ENCODE measurements at places on chromosomes 1 and 21. TPM values are rescaled to one million over a fixed set of nuclear protein-coding genes. Genes with fewer than 3 reads are reported as not detected.

- DNase-seq = no peak
- H3K4me3 ChIP-seq = peak overlapping the region; percentile 67
- H3K27ac ChIP-seq = peak overlapping the region; percentile 98
- H3K36me3 ChIP-seq = peaks cover 52% of the 10 kb centered on the region
Measured at GRCh38 chr1:89719502-89720306, 86.8 kb downstream of the LRRC8C start.

DNA sequence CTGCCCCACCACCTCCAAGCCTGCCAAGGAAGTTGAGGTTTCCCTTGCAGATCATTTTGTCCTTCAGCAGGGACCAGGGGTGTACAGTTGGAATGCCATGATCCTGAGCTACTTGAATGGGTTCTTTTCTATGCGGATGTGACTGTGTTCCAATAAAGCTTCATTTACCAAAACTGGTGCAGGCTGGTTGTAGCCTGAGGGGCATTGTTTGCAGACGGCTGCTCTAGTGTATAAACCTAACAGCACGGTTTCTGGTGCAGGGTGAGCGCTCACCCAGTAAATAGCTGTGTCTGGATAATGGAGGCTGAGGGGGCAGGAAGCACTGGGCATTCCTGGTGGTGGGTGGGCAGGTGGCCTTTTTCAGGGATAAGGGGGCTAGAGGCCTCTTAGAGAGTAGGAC, 72.7 kb upstream of the ACTL8 start:
- no peak for DNase-seq
- H3K4me1 ChIP-seq = no peaks in the 10 kb centered on the region
- H3K4me3 ChIP-seq = no peak overlapping the region
- H3K27me3 ChIP-seq = no peaks in the 10 kb centered on the region
- no peak overlapping the region for H3K27ac ChIP-seq

- no peak for DNase-seq
- no peak overlapping the region for H3K4me3 ChIP-seq
- peaks cover 5% of the 10 kb centered on the region for H3K27me3 ChIP-seq
- no peaks in the 10 kb centered on the region for H3K36me3 ChIP-seq
- H3K27ac ChIP-seq = no peak overlapping the region
- H3K4me1 ChIP-seq = no peaks in the 10 kb centered on the region
Measured at GRCh38 chr1:219587801-219588561, 24.9 kb downstream of the ZC3H11B start.

- H3K4me1 ChIP-seq = no peaks in the 10 kb centered on the region
- no peak overlapping the region for H3K27ac ChIP-seq
- H3K4me3 ChIP-seq = no peak overlapping the region
- DNase-seq = no peak
- H3K27me3 ChIP-seq = peaks cover 22% of the 10 kb centered on the region
Measured at GRCh38 chr1:163063610-163064009, 5.6 kb upstream of the RGS4 start.

ITLN2 gene
- not detected for total RNA-seq

PLA2G2C gene
- not detected for total RNA-seq

DNA sequence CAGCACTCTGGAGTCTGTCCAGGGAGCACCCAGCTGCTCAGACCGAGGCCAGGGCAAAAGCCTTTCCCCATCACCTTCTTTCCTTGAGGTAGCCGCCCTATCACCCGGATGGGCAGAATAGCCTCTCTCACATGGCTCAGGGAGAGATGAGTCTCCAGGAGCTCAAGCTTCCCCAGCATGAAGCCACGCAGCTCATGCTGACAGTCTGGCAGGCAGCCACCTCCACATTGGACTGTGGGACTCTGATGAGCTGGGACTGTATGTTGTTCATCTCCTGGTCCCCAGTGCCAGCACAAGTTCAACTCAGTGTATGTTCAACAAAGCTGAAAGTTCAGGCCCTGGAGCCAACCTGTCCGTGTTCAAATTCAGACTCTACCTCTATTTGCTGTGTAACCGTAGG, 75.2 kb upstream of the ZC3H12A start:
- H3K27ac ChIP-seq = no peak overlapping the region
- H3K4me1 ChIP-seq = no peaks in the 10 kb centered on the region
- no peak overlapping the region for H3K4me3 ChIP-seq
- peaks cover 23% of the 10 kb centered on the region for H3K27me3 ChIP-seq

GRCh38 chr1:27141266-27142003, 13.5 kb downstream of the SLC9A1 start:
- H3K4me1 ChIP-seq = peaks cover 52% of the 10 kb centered on the region
- H3K4me3 ChIP-seq = no peak overlapping the region
- no peak for DNase-seq
- H3K27ac ChIP-seq = no peak overlapping the region
- no peaks in the 10 kb centered on the region for H3K27me3 ChIP-seq

GRCh38 chr1:74811436-74812179, 78.7 kb downstream of the TYW3 start:
- H3K27me3 ChIP-seq = peaks cover 8% of the 10 kb centered on the region
- H3K27ac ChIP-seq = no peak overlapping the region
- H3K4me1 ChIP-seq = no peaks in the 10 kb centered on the region
- H3K36me3 ChIP-seq = no peaks in the 10 kb centered on the region
- no peak overlapping the region for H3K4me3 ChIP-seq

DNA sequence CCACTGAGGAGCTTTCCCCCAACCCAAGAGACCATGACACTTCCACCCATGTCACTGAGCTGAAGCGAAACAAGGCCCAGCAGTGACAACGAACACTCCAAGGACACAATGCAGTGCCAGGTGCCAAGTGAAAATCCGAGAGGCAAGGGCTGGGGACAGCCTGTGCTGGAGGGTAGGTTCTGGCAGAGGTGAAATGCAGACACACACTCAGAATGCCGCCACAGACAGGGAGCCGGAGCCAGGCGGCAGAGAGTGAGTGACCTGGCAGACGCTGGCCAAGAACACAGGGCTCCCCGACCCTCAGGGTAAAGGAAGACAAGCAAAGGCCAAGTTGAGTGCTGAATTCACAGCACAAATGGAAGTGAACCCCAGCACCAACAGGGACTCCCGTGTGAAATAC, 78.9 kb downstream of the CD46 start:
- DNase-seq = no peak
- peaks cover 23% of the 10 kb centered on the region for H3K36me3 ChIP-seq
- H3K4me1 ChIP-seq = peaks cover 84% of the 10 kb centered on the region
- no peak overlapping the region for H3K4me3 ChIP-seq

DNA sequence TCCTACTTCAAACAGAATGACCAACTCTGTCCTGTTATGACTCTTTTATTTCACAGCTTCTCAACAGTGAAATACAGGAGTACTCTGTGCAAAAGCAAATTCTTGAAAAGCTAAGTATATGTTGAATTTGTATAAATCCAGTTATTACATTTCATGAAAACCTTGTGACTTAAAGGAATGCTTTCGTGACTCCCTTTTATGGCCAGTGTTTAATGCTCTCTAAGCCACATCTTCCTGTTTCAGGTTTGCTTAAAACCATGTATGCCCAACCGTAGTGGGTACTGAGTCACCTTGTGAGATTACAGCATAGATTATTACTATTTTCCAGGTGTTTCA, 40.2 kb upstream of the KIF1B start:
- H3K36me3 ChIP-seq = peaks cover 58% of the 10 kb centered on the region
- H3K27ac ChIP-seq = peak overlapping the region; percentile 98
- no peaks in the 10 kb centered on the region for H3K27me3 ChIP-seq
- peak overlapping the region; percentile 76 for H3K4me3 ChIP-seq

DNA sequence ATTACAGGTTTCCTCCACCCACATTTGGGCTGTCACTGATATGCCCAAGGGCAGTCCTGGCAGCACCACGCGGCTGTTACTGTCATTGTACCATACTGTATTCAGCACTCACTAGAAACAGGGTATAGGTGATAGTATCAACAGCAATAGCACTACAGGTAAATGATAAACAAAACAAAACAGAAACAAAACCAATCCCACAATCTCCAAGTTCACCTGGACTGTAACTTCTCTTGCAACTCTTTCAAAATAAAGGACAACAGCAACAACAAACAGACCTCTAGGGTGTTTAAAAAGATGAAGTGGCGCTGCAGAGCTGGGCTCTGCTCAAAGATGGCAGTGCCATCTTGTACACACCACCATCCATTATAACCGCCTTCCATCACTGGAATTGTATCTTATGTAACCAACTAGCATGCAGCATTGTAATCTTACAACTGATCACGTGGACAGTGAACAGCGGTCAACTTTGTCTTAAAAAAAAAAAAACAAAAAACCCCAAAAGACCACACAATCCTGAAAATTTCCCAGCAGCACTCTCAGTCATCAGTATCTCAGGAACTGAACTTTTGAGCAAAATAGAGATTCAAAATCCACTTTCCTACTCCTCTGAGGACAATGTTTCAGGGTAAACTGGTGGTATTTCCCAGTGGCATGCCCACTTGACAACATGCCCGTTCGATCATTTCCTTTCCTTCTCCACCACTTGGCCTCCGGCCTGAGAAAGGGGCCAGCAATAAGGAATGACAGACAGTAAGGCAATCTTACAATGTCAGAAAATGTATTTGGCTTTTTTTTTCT, 3.8 kb downstream of the IRF2BP2 start:
- H3K27me3 ChIP-seq = no peaks in the 10 kb centered on the region
- peak overlapping the region; percentile 95 for H3K4me3 ChIP-seq
- peaks cover 41% of the 10 kb centered on the region for H3K4me1 ChIP-seq

RIMKLA gene
- total RNA-seq = 8.1 TPM

DNA sequence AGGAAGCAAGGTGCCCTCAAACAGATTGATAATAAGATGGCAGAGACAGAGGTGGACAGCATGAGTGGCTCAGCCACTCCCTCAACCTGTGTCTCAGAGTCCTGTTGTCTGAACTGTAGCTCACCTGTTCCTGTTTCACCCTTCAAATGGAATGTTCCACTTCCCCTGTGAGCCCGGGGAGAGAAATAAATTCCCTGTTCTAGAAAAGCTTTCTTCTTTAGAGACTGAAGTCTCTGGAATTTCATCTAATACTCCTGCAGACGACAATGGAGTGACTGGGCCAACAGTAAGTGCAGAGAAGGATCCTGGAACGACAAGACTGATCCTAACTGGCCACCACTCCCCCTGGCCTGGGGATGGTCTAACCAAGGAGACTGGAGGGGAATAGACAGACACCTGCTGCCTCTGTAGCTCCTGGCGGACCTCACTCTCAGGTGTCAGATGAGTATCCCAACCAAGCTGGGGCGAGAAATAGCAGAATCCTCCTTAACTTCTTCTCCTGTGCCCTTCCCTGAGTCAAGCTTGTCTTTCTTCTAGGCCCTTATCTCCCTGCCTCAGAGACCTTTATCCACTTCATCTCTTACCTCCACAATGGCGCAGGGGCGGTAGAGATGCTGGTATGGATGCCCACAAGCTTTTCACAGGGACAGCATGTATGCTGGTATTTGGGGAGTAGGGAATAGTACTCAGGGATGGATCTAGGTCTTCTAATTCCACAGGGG, 45.4 kb downstream of the PLEKHA6 start:
- no peak for DNase-seq
- no peak overlapping the region for H3K4me3 ChIP-seq
- peaks cover 2% of the 10 kb centered on the region for H3K4me1 ChIP-seq
- no peak overlapping the region for H3K27ac ChIP-seq
- H3K27me3 ChIP-seq = no peaks in the 10 kb centered on the region
- H3K36me3 ChIP-seq = no peaks in the 10 kb centered on the region

DNA sequence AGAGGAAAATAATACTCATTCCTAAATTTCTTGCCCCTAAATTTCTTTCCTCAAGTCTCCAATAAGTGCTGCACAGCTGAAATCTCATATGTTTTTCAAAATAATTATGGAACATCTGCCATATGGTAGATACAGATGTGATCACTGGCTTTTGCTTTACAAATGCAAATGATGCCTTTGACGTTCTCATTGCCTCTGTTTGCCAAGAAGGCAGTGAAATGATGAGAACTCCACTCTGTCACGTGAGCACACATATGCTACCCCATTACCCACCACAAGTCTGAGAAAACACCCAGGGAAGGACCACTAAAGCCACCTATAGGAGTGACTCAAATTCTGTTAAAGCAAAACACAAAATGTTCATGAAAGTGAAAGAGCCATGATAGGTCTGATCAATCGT, 43.9 kb downstream of the DSCAM start:
- no peak for DNase-seq
- no peak overlapping the region for H3K4me3 ChIP-seq
- no peaks in the 10 kb centered on the region for H3K4me1 ChIP-seq
- no peaks in the 10 kb centered on the region for H3K27me3 ChIP-seq

- DNase-seq = no peak
- H3K4me1 ChIP-seq = peaks cover 4% of the 10 kb centered on the region
- H3K27me3 ChIP-seq = peaks cover 17% of the 10 kb centered on the region
- no peak overlapping the region for H3K4me3 ChIP-seq
- H3K36me3 ChIP-seq = peaks cover 4% of the 10 kb centered on the region
Measured at GRCh38 chr1:199629624-199630023, 397.9 kb upstream of the NR5A2 start.

TTLL7 gene
- 0.36 TPM for total RNA-seq

DNA sequence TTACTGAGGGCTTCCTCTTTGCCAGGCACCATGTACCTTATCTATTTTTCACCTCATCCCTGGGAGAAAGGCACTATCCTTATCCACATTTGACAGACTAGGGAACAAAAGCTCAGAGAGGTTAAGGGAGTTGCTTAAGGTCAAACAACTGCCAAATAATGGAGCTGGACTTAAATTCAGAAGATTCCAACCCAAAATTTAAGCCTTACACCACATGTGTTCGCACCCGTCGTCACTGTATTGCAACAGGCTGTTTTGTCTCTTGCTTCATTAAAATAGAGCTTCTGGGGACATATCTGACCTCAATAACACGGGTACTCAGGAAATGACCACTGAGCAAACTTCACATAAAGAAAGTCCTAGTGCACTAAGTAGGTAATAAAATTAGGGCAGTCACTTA, 62.0 kb downstream of the TRABD2B start:
- no peak overlapping the region for H3K27ac ChIP-seq
- H3K4me3 ChIP-seq = no peak overlapping the region
- peaks cover 4% of the 10 kb centered on the region for H3K27me3 ChIP-seq
- no peak for DNase-seq
- H3K4me1 ChIP-seq = no peaks in the 10 kb centered on the region

OR2G2 gene
- total RNA-seq = not detected

ETV3 gene
- 23.5 TPM for total RNA-seq

DNA sequence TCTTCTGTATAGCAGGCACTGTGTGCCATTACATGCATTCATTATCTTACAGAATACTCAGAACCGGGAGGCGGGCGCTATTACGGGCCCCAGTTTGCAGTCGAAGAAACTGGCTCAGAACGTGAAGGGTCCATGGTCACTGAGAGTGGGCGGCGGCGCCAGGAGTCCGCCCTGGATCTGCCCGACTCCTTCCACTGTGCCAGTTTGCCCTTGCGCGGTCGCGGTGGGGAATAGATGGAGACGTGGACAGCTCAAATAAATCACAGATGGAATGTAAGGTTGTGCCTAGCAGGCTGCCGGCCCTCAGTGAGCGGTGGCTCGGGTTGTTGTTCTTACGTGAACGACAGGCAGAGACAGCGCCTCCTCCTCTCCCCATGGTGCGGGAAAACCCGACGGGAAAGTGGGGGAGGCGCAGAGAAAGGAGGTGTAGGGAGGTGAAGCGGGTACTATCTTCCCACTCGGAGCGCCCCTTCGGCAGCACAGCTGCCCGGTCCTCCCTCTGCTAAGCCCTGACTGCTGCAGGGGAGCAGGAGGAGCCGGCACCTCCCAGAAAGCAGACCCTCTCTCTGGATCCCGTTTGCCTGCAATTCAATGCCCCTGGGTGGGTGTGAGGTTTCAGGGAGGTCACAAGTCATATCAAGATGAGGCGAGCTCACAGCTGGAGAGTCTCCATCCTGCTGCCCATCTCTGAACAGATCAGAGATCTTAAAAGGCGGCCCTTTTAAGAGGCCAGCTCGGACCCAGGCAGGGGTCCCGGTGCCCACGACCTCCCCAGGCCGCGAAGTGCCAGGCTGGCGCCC, 1.1 kb downstream of the COL9A2 start:
- no peaks in the 10 kb centered on the region for H3K36me3 ChIP-seq
- DNase-seq = peak; percentile 36
- H3K4me3 ChIP-seq = peak overlapping the region; percentile 75

- no peaks in the 10 kb centered on the region for H3K36me3 ChIP-seq
- peaks cover 12% of the 10 kb centered on the region for H3K4me1 ChIP-seq
- no peak for DNase-seq
- H3K27ac ChIP-seq = no peak overlapping the region
- H3K4me3 ChIP-seq = no peak overlapping the region
- no peaks in the 10 kb centered on the region for H3K27me3 ChIP-seq
Measured at GRCh38 chr1:222443566-222443965, 104.3 kb downstream of the HHIPL2 start.

All from activated naive CD8-positive, alpha-beta T cell treated with anti-CD3 and anti-CD28 coated beads for 36 hours (primary cell).